ENCODE measurements at places on chromosomes 7 and 10.

GRCh38 chr10:35449944-35450343 is 113.6 kb downstream of the CCNY start:
- DNase-seq, result no peak

- no peak for DNase-seq
Measured at GRCh38 chr10:11450427-11450826, 161.0 kb downstream of the USP6NL start.

DNA sequence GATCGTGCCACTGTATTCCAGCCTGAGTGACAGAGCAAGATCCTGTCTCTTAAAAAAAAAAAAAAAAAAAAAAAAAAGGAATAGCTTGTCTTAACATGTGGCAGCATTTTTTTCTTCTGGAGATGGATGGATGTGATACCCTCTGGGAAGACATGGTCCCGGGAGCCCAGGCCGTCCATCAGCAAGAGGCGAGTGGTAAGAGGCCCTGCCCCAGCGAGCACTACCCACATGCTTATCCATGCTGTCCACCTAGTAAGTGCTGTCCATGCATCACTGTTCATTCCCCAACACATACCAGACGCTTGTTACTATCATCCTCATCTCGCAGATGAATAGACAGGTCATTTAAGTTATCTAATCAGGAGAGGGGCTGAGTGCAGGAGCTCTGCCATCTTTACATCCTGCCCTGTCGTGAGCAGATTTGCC is 12.9 kb downstream of the ATP6V1F start:
- no peak for DNase-seq

GRCh38 chr10:3689871-3690510 is 95.0 kb downstream of the KLF6 start:
- no peak for DNase-seq

GRCh38 chr7:85614684-85615083 is 427.8 kb upstream of the SEMA3D start:
- DNase-seq, result no peak

GRCh38 chr7:471866-472639 is 47.6 kb downstream of the PDGFA start:
- no peak for DNase-seq

- no peak for DNase-seq
Measured at GRCh38 chr10:69499726-69500689, 48.7 kb downstream of the TSPAN15 start.

DNA sequence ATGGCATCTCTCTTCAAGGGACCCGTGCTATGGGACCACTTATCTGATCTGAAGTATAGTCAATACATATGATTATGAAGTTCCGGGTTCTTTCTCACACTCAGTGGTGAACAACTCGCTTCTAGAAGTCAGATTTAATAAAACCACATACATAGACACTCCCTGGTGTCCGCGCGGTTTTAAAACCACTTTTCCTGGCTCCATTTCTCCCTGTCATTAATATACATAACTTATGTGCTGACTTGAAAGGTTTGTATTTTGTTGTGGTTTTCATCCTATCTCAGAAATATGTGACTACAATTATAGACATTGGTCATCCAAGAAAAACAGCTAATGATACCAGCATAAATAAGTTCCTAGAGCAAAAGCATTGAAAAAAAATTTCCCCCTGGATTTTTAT is 34.0 kb downstream of the SVIL start:
- DNase-seq, result no peak

DNA sequence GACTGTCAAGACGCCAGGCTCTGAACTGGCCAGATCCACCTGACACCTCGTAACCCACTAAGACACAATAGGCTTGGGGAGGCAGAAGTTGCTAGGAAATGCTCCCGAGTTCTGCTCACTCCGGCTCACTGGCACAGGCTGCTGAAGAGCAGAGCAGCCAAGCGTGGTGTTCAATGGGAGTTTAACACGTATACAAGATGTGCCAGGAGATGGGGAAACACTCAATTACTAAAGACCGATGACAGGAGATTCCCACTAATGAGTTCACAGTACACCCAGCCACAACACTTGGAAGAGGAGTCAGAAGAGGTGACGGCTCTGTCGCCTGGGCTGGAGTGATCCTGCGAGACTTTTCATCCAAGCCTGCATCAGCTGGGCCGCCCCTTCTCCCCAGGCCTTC is 303.4 kb downstream of the GFRA1 start:
- DNase-seq, result no peak

- DNase-seq, result no peak
Measured at GRCh38 chr10:113049881-113050280, 99.8 kb downstream of the TCF7L2 start.

GRCh38 chr7:16353226-16353625 is 68.1 kb downstream of the CRPPA start:
- no peak for DNase-seq

DNA sequence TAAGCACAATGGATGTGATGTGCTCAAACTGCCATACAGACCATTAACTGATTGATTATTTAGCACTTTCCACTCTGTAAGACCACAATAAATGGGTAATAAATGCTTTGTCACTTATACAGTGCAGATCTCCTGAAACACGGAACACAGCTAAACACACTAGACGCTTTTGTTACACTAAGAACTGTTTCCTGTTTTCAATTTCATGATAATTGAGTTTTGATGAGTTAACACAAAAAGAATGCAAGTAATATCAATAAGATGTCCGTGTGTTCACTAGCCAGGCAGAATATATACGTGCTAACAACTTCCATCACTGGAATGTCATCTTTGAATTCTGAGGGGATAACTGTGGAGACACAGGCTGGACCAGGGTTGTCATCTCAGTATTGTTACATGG is 178.8 kb downstream of the SKAP2 start:
- DNase-seq, result no peak

- no peak for DNase-seq
Measured at GRCh38 chr7:34845666-34846361, 187.8 kb downstream of the NPSR1 start.

- DNase-seq, result peak; percentile 43
Measured at GRCh38 chr10:9824631-9825071, 1193.0 kb upstream of the CELF2 start.

DNA sequence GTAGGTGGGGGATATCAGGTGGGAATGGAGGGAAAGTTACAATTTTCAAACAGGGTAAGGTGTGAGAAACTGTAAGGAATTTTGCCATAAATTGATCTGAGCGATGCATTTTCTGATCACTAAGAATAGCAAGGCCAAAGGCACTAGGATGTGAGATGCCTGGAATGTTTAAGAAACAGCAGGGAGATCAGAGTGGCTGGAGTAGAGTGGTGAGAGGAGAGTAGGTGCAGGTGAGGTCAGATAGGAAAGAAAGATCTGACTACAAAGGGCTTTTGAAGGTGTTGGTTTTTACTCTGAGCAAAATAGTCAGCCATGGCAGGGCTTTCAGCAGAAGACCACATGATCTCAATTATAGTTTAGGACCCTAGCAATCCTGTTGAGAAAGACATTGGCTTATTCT is 55.0 kb downstream of the HDAC9 start:
- DNase-seq, result no peak
